ENCODE measurements at places on chromosomes 6 and 20.

DNA sequence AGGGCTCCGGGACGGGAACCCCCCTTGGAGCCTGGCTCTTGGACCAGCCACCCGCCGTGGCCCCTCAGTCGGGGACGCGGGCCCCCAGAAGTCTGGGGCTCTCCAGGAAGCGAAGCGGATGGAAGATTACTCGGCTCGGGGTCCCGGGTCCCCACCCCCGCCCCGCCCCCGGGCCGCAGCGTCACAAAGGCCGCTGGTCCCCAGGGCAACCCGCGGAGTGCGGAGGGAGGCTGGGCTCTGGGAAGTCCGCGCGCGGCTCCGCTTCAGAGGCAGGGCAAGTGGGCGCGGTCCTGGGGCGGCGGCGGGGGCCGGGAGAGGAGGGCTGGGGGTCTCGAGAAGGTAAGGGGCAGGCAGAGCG, at the start of gene FNDC11:
Gene FNDC11, plus strand, starts transcription at position 227 of the 358 bp plus-strand sequence. CDS start 1,505 bp downstream, outside the sequence.
- DNase-seq, result no peak

DNA sequence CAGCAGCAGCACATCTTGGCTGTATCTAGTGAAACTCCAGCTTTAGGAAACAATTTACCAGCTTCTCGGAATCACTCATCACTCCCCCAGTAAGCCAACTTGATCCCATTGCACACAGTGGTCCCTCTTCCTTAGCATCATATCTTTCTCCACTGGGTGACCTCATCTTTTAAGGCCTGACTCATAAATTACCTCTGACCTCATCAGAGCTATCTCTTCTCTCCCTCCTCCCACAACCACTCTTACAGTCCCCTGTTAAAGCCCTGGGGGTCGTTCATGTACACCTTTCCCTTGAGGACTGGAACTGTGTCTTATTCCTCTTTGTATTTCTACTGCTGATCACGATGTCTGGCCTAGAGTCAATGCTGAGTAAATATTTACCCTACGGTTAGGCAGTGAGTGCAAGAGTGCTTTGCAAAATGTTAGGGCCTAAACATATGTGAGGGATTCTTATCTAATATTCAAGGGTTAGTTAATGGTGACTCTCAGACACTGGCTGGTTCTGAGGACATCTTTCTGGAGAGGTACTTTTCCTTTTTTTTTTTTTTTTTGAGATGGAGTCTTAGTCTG, 187.2 kb downstream of the LRFN2 start:
- no peak for DNase-seq

GRCh38 chr6:15675536-15676220, 12.8 kb upstream of the DTNBP1 start:
- no peak for DNase-seq

GRCh38 chr6:156976216-156977127, 199.3 kb downstream of the ARID1B start:
- no peak for DNase-seq

GRCh38 chr6:35736253-35736894, 458 bp upstream of the ARMC12 start:
- peak; percentile 95 for DNase-seq

DNA sequence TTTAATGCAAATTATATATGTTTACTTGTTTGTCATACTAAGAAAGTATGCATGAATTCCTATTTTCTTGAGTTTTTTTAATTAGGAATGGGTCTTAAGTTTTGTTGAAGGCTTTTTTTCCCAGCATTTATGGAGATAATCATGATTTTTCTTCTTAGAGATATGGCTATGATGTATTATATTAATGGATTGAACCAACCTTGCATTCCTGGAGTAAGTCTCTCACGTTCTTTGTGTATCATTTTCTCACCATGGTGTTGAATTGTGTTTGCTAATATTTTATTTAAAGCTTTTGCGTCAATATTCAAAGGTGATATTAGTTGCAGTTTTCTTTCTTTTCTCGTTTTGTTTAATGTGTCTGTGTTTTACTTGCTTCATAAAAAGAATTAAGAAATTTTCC, 48.4 kb upstream of the SLC35D3 start:
- DNase-seq, result no peak

DNA sequence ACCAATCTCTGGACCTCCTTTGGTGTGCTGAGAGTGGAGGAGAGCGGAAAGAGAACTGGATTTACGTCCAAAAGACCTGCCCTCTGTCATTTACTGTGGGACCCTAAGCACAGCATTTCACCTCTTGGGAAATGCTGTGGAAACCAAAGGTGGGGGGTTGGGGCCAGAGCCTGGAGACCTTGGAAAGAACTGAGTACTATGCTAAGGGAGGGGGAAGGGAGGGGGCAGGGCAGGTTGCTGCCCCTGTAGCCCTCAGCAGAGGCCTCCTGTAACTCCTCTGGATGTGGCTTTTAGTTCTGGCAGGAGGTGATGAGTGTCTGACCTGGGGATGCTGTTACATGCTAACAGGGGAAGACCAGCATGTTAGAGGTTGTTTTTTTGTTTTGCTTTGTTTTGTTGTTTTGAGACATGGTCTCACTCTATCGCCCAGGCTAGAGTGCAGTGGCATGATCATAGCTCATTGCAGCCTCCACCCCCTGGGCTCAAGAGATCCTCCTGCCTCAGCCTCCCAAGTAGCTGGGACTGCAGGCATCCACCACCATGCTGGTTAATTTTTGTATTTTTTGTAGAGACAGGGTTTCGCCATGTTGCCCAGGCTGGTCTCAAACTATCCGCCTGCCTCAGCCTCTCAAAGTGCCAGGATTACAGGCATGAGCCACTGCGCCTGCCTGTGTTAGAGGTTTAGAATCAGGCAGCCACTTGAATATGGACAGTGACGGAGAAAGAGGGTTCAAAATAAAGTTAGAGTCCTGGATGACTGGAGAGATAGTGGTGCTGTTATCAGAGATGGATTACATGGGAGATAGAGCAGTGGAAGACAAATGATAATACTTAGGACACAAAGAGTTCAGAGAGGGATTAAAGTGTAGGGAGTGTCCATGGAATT, 18.4 kb upstream of the PARD6B start:
- no peak for DNase-seq

GRCh38 chr20:58700823-58701222, 8.2 kb downstream of the NPEPL1 start:
- no peak for DNase-seq

GRCh38 chr6:140434761-140435160, 1060.3 kb upstream of the CITED2 start:
- DNase-seq, result no peak

All from Peyer's patch (tissue), 4 donors.